Stimulated activated CD4-positive, alpha-beta T cell treated with anti-CD3 and anti-CD28 coated beads, Interleukin-1b, Interleukin-23, amount 100 ng/mL, for 24 hours (primary cell): ENCODE measurements at places on chromosomes 1 and 21.

- no peak for DNase-seq
Measured at GRCh38 chr1:34101151-34101550, 63.9 kb downstream of the CSMD2 start.

DNA sequence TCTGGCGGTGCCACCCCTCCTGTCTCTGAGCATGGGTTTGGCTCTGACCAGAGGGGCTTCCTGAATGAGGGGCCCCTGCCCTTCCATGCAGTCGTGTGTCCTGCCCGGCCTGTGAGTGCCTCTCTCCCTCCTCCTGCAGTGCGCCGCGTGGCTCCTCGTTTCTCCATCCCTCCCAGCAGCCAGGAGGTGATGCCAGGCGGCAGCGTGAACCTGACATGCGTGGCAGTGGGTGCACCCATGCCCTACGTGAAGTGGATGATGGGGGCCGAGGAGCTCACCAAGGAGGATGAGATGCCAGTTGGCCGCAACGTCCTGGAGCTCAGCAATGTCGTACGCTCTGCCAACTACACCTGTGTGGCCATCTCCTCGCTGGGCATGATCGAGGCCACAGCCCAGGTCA lies 57.9 kb downstream of the PTPRF start:
- DNase-seq: no peak

GRCh38 chr1:187383366-187383765 lies 554.6 kb downstream of the PLA2G4A start:
- DNase-seq: no peak

DNA sequence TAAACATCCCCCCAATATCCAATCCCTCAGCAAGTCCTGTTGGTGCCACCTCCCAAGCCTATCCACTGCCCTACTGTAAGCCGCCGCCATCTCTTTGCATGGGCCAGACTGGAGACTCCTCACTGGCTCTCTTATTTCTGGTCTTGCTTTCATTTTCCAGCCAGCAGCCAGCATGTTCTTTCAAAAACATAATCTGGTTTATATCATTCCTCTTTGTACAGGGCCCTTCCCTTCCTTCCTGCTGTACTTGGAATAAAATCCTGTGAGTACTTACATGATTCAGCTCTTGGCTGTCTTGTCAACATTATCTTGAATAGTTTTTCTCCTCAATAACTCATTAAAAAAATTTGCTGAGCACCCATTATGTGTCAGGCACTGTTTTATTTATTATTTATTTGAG lies 28.2 kb downstream of the TLR5 start:
- DNase-seq: no peak

DNA sequence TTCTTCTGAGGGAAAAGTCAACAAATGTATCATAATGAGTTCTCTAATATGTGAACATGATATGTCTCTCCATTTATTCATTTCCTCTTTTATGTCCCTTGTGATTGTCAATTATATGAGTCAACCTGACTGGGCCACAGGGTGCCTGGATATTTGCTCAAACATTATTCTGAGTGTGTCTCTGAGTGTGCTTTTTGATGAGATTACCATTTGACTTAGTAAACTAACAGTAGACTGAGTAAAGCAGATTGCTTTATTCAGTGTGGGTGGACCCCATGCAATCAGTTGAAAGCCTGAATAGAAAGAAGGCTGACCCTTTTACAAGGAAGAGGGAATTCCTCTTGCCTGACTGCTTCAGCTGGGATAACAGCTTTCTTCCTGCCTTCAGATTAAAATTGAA lies 142.6 kb downstream of the SLC35F3 start:
- no peak for DNase-seq

GRCh38 chr1:169521226-169521625 lies 35.5 kb upstream of the SLC19A2 start:
- DNase-seq: no peak

DNA sequence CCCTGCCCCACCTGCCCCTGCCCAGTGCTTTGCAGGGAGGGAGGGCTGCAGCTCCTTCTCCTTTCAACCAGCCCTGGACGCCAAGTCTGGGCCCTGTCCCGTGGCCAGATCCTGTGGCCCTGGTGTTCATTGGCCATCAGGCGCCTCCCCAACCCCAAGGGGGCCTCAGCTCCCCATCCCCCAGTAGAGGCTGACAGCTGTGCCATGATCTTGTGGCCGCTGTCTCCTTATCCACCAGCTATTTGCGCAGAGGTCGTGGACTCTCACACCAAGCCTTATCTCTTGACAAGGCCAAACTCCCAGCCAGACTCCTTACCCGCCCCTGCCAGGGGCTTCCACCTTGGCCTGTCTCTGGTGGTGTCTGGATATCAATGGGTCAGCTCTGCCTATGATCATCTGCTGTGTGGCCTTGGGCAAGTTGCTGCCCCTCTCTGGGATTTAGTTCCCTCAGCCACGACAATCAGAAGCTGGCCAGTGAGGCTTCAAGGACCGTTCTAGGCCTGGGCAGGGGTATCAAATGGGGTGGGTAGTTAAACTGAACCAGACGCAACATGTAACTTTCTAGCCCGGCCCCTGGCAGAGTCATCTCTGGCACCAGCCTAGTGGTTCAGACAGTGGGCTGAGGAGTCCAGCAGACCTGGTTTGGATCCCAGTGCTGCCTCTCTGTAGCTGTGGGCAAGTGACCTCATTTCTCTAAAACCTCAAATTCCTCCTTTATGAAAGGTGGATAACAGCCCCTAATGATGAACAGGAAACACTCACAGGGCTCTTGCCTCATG lies 3.3 kb upstream of the COL8A2 start:
- DNase-seq: no peak

- DNase-seq: no peak
Measured at GRCh38 chr1:174964261-174964971, 35.3 kb upstream of the CACYBP start.

DNA sequence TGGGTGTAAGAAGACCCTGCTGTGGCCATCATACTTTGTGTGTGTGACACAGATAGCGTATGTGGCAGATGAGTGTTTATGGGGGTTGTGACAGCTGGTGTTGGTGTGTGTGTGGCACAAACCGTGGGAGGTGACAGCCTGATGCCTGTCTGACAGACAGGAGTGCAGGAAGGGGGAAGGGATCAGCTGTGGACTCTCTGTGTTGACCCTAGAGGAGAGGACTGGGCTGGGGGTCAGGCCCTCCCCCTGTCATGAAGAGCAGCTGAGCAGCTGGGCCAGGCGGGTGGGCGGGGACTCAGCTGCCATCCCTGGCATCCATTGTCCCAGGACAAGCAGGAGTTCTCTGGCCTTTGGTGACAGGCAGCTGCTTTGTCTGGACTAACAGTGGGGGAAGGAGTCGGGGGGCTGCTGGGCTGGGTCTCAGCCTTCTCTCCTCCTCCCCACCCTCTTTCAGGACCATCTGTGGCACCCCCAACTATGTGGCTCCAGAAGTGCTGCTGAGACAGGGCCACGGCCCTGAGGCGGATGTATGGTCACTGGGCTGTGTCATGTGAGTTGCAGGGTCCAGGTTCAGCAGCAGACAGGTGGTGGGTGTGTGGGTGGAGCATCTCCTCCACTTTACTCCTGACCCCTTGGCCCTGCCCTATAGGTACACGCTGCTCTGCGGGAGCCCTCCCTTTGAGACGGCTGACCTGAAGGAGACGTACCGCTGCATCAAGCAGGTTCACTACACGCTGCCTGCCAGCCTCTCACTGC lies 2.3 kb downstream of the PLK3 start:
- DNase-seq: no peak

DNA sequence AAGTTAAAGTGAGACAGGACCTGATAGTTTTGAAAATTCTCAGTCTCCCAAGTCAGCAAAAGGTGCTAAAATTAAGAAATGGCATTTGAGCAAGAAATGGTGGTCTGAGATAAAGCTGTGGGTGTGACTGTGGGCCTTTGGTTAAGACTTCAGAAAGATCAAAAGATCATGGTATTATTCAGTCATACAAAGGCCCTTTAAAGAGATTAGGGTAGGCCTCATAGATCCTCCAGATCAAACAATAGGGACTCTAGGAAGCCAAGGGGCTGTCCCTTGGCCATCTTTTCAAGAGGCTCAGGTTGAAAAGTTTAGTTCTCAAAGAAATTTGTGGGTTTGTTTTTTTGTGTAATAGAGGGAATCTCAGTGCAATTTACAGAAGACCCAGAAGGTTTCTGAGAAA lies 8.4 kb downstream of the HMGB4 start:
- DNase-seq: no peak

DNA sequence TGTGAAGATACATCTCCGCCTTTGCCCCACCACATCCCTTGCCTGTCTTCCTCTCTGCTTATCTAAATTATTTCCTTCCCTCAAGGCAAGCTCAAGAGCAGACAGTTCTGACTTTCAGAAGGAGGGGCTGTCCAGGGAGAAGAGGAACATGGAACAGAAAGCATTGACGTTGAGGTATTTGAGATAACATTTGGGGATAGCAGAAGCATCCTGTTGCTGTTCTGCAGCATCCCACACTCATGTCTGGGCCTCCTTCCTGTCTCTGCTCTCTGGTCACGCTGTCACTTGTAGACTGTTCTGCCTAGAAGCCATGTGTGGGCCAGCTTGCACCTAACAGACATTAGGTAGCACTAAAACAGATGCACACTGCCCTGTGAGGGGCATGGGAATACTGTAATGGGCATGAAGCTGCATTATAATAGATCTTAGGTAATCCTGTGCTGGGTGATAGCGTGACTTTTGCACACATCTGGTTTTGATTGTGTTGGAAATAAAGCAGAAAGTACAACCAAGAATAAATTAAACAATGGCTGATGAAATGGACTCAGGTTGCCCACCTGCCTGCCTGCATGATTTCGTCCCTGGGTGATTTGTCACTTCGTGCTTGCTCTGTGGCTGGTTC lies 660 bp upstream of the RD3 start:
- no peak for DNase-seq

- DNase-seq: no peak
Measured at GRCh38 chr1:164563721-164564360, 4.9 kb downstream of the PBX1 start.

GRCh38 chr1:161706482-161707347 lies at the start of gene FCRLA:
TSS of gene FCRLA (plus strand) at chr1:161707229. CDS start at chr1:161707265, 36 bp downstream.
- DNase-seq: no peak

DNA sequence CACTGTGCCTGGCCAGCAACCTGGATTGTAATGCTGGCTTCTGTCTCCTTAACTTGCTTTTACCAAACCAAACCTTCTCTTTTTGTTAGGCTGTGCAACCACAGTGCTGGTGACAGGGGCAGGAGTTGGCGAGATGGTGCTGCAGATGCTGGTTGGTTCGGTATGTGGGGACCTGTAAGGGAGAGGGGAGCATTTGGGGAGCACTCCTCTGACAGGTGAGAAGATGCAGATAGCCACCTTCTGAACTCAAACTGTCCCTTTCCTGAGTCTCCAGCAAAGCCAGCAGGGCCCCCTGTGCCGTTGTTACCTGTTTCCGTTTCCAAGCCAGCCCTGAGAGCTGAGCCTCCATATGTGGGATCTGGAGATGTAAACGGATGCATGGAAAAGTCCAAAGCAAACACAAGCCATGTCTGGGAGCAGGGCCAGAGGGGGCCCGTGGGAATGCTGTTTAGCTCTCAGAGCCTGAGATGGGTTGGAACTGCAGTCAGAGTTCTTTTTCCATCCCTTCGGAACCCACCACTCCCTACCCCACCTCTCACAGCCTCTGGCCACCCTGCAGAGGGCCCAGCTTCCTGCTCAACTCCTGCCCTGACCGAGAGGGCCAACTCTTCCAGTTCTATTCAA lies 34.0 kb downstream of the ELK4 start:
- no peak for DNase-seq

- DNase-seq: no peak
Measured at GRCh38 chr1:234963904-234964702, 164.5 kb downstream of the TOMM20 start.

DNA sequence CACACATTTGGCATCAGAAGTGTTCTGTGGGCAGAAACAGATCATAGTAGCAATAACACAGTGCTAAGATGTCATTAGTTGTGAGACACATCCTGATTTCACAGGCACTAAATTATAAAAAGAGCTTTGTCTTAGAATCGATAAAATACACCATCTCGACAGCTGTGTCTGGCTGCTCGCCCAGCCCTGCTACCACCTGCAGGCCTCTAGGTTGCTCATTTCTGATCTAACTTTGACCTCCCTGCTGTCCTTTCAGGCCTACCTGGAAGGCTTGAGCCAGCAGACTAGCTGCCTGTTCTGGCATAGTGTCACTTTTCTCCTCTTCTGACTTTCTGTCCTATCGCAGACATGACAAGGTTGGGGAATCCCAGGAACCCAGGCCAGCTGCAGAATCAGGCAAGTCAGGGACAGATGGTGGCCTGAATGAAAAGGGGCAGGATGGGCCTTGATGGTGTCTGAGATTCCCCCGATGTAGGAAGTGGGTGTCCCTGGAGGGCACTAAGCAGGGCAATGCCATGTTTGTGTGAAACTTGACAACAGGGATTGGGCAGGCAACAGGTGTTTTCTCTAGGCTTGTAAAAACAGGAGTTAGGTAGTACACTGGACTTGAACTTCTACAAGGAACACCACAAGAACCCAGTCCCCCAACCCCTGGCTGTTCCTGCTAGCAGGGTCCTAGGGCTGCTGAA lies 66.6 kb upstream of the RHOU start:
- no peak for DNase-seq

GRCh38 chr1:182459949-182460348 lies 10.0 kb downstream of the RGSL1 start:
- DNase-seq: no peak

GRCh38 chr1:167472752-167473521 lies 45.4 kb downstream of the CD247 start:
- no peak for DNase-seq

- DNase-seq: no peak
Measured at GRCh38 chr1:228935855-228936727, 200.8 kb downstream of the RHOU start.

- DNase-seq: no peak
Measured at GRCh38 chr1:234943836-234944402, 184.7 kb downstream of the TOMM20 start.

DNA sequence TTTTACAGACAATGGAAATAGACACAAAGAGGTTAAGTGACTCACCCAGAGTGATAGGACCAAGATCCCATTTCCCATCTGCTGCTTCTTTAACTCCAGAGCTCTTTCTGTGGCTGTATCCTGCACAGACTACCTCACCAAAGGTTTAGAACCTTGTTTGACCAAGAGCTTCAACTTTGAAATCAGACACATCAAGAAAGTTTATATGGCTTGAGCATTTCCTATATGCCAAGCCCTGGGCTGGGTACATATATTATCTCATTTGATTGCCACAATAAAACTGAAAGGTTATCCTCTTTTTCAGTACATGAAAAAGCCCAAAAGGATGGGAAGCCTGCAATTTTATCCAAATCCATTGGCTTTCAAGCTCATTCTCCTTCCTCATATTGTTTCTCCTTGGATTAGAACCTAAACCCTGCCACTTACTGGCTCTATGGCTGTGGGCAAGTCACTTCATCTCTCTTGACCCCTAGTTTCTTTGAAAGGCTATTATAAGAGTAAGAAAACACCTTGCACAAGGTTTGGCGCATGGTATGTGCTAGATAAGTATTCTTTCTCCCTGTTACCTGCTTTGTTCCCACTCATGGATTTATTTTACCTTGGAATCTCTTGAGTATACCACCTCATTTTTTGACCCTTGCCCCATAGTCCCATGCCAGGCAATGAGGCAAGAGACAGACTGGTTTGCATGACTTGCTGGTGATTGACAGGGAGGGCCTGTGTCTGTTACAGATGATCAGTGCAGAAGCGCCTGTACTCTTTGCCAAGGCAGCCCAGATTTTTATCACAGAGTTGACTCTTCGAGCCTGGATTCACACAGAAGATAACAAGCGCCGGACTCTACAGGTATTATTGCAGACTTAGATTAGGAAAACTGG lies 34.5 kb upstream of the KCNQ4 start:
- no peak for DNase-seq
